ENCODE measurements at places on chromosomes 13 and 19.

DNA sequence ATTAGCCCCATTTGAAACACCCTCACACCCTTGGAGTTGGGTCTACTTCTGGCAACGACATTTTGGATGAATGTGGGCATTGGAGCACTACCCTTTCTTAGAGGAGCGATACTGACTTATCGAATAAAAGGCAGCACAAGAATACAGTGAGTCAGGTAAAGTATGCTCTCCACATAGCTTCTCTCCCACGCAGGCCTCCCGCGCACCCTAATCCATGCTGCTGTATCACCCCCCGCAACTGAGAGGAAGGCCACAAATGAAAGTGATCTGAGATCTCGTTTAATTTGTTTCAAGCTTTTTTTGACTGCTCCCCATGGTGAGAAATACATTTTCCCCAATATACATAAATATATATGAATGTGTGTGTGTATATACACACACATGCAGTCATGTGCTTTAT is 25.4 kb upstream of the AKAP11 start:
- DNase-seq = no peak

GRCh38 chr13:104310861-104311260 is 1244.6 kb upstream of the SLC10A2 start:
- no peak for DNase-seq

- peak; percentile 24 for DNase-seq
Observed at GRCh38 chr19:8209462-8210378, 550 bp downstream of the CERS4 start.

GRCh38 chr13:49627831-49628652 is at the start of gene ARL11:
TSS of gene ARL11 (plus strand) at chr13:49628507. CDS start at chr13:49630448, 1,941 bp downstream.
- DNase-seq = no peak

DNA sequence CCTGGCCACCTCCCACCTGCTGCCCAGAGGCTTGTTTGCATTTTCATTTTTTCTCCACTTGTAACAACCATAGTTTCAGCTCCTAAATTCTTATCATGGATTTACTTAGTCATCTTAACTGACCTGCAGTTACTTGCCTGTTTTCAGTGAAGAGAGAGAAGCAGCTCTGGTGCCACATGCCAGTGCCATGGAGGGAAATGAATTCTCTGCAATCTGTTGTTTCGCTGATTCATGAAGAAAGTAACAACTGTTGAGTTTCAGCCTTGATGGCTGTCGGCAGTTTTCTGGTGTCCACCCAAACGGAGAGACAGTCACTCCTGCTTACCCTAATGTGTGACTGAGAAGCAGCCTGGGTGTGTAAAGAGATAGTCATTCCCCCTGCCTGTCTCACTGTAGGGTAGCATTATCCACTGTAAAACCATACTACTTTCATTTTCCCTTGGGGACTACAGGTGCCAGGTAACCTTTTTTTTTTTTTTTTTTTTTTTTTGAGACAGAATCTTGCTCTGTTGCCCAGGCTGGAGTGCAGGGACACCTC is 116.1 kb downstream of the DNAJC3 start:
- DNase-seq = no peak

DNA sequence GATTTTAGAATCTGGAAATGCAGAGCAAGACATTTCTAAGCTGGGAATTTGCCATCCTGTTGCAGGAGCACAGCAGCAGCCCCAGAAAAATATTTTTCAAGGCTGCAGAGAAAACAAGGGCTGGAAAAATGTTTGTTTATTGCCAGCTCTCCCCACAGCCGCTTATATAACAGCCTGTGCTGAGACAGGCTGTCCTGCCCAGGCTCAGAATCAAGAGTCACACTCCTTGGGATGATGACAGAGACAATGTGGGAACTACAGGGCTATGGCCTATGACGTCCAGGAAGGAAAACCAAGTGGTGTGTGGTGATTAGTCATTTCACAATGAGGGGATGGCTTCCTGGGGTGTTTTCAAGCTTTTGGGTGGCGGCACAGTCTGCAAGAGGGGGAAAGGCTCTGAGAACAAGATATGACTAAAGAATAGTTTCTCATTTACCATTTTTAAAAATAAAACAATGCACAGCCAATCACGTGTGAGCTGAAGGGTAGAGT is 136.3 kb upstream of the SERP2 start:
- DNase-seq = no peak

GRCh38 chr13:110960204-110960603 is 45.3 kb upstream of the ANKRD10 start:
- DNase-seq = no peak

- DNase-seq = no peak
Observed at GRCh38 chr19:17026706-17027534, at the start of gene CPAMD8. TSS of gene CPAMD8 (minus strand) at chr19:17026810. CDS start at chr19:17026642, 168 bp downstream.

DNA sequence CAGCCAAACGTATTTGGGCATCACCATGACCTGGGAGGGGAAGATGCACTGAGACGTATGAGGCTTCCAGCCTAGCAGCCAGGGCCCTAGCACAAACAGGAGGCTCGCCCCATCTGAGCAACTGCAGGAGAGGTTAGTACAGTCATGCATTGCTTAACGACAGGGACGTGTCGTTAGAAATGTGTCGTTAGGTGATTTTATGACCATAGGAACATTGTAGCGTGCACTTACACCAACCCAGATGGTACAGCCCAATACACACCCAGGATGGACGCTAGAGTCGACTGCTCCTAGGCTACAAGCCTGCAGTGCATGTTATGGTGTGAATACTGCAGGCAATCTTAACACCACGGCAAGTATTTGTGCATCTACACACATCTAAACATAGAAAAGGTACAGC is 9.3 kb downstream of the CD177 start:
- no peak for DNase-seq

DNA sequence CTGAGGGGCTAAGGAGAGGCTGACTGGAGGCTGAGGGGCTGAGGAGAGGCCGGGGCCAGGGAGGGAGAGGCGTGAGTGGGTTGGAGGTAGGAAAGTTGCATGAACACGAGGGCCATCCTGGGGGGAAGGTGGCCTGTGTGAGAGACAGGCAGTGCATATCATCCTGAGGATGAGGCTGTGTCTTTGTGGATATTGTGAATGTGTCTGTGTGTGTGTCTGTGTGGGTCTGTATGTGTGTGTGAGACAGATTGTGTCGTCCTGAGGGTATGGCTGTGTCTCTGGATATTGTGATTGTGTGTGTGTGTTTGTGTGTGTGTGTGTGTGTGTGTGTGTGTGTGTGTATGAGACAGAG is 422 bp downstream of the ZNF71 start:
- DNase-seq = no peak

GRCh38 chr19:14632286-14632685 is 42.4 kb downstream of the ADGRE3 start:
- DNase-seq = peak; percentile 4

DNA sequence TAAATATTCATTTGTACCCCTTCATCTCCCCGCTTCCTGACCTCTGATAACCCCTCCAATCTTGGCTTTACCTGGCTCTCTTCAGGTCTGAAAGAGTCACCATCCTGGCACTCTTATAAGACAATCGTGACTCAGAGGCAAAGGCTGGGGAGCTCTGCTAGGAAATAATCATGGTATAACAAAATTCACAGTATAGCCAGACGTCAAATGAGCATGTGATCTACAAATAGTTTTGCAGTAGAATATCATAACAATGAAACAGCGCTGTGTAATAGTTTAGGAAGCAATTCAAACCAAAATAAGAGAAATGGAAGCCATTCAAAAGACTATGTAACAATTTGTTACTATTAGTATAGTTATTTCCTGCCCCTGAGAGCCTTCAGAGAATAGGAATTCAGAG is 34.2 kb downstream of the RXFP2 start:
- DNase-seq = no peak

DNA sequence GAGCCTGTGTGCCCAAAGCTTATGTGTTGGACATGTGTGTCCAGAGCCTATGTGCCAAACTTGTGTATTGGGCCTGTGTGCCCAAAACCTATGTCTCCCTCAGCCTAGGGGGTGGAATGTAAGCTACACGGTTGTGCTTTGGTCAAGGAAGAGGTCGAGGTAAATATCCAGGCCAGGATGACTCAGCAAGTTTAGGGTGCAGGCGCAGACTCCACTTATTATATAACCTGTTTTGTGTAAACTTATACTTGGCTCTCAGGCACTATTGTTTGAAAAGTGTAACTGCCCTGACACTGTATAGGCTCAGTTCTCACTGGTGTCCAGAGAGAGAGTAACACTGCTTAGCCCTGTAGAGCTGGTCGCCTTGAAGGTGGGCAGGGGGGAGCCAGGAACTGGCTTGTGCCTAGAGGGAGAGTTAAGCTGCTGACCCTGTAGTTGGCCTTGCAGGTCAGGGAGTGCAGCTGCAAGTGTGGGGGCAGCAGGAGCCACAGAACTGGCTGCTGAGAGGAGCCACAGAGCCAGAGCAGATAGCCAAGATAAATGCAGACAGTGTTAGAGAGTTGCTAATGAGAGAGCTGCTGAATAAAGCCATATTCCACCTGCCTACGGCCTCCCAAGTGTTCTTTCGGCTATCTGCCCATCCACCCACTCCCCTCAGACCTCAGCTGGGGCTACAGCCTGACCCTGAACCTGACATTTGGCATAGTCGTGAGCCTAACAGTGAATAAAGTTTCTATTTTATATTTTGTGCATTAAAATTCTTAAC is 517.2 kb upstream of the SLITRK1 start:
- DNase-seq = no peak

- DNase-seq = no peak
Observed at GRCh38 chr13:106145997-106146864, 389.2 kb downstream of the EFNB2 start.

GRCh38 chr13:24734950-24735349 is 29.0 kb upstream of the RNF17 start:
- DNase-seq = no peak

- no peak for DNase-seq
Observed at GRCh38 chr19:50264483-50265186, 61.2 kb downstream of the MYH14 start.

DNA sequence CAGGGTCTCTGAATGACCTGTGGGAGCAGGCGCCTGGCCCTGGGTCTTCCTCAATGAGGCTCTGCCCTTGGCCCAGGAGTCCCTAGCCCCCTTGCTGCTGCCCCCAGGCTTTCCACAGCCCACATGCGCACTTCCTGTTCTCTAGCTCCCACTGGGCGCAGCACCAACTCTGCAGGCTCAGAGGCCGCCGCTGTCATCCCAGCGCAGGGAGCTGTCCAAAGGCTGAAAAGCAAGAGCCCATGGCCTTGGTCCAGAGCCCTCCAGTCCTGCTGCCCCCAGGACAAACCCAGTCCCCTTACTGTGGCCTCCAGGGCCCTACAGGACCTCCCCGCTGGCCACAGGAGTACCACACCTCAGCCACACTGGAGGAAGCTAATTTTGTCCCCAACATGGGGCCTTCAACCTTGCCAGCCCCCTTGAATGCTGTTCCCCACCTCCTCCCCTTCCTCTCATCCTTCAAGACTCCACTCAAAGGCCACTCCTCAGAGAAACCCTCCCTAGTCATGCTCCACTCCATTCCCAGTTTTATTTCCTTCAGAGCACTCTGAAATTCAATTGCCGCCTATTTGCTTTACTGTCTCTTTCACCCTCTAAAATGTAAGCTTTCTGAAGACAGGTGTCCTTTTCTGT is 8.0 kb upstream of the POU2F2 start:
- DNase-seq = no peak

DNA sequence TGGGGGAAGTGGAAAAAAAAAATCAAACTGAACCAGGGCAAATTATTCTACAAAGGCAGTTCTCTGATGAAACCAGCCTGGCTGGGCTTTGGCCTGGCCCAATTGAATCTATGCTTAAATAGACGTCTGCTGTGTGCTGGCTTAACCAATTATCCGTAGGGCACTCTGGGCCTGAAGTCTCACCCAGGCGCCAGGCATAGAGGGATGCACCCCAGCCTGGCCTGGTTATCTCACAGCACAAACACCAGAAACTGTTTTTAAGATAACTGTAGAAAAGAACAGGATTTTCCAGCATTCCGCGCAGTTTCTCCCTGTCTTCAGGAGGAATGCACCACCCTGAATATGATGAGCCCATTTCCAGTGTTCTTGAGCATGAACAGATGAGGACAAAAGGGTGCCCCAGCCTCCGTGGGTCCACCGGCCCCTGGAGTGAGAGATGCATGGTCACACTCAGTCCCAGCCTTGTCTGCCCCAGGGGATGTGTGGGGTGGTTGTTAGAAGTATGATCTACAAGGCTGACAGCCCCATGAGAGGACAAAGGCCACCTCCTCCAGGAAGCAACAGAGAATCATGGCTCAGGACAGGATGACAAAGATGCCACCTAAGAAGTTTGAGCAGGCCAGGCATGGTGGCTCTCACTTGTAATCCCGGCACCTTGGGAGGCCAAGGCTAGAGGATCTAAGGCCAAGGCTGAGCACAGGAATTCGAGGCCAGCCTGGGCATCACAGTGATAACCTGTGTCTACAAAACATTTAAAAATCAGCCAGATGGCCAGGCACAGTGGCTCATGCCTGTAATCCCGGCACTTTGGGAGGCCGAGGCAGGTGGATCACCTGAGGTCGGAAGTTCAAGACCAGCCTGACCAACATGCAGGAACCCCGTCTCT is 50.2 kb downstream of the PEPD start:
- DNase-seq = no peak

DNA sequence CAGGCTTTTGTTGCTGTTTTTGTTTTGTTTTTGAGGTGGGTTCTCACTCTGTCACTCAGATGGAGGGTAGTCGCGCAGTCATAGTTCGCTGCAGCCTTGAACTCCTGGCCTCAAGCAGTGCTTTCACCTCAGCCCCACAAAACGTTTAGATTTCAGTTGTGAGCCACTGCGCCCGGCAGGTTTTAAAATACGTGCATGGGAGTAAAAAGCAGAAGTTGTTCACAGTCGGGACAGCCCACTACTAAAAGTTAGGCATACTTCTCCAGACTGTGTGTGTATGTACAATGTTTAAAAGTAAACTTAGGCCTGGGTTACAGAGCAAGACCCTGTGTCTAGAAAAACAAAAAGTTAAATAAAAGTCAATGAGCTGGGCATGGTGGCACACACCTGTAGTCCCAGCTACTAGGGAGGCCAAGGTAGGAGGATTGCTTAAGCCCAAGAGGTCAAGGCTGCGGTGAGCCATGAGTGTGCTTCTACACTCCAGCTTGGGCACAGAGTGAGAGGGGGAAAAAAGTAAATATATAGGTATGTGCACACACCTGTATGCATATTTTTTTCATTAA is 6.1 kb downstream of the SAFB start:
- DNase-seq = no peak

- no peak for DNase-seq
Observed at GRCh38 chr13:112840472-112841302, 128.3 kb upstream of the MCF2L start.

GRCh38 chr19:48512504-48513288 is 1.1 kb upstream of the LMTK3 start:
- no peak for DNase-seq

- no peak for DNase-seq
Observed at GRCh38 chr19:45153339-45154063, 7.3 kb downstream of the NKPD1 start.

GRCh38 chr19:38682872-38683392 is 35.5 kb downstream of the ACTN4 start:
- DNase-seq = no peak

GRCh38 chr13:37023871-37024270 is 23.3 kb downstream of the EXOSC8 start:
- no peak for DNase-seq

GRCh38 chr19:384799-385169 is 24.2 kb downstream of the C2CD4C start:
- DNase-seq = no peak

GRCh38 chr13:110737555-110737954 is 24.1 kb downstream of the ING1 start:
- DNase-seq = no peak

Measured in SHP77 (cell line).